ENCODE measurements at places on chromosomes 4 and X.

DNA sequence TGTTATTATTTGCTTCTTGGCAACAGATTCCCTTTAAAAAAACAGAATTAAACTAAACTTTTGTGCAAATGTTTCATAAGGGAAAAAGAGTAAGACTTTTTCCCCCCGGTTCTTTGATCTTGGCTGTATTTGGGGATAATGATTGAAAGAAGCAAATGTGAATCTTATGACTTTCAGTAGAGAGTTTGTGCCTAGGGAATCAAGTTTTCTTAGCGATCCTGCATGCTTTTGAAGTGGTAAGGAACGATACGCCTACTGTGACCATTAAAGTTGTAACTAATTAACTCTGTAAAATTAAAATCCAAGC is 9.0 kb downstream of the ATP10D start:
- DNase-seq = no peak

DNA sequence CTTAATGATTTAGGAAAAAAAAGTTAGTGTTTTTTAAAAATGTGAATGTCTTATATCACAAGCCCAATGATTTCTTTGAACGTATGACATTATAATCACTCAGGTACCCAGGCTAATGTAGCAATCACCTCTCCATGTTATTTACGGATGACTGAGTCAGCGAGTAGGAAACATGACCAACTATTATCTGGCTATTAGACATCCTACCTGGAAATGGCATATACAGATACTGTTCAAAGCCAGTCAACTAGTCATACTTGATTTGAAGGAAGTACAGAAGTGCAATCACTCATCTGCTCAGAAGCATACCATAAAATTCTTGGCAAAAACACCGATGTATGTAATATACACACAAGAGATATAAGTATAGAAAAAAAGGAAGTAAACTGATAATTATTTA is 732.5 kb downstream of the ARAP2 start:
- no peak for DNase-seq

GRCh38 chrX:78333521-78333920 is 6.1 kb upstream of the CYSLTR1 start:
- DNase-seq = no peak

DNA sequence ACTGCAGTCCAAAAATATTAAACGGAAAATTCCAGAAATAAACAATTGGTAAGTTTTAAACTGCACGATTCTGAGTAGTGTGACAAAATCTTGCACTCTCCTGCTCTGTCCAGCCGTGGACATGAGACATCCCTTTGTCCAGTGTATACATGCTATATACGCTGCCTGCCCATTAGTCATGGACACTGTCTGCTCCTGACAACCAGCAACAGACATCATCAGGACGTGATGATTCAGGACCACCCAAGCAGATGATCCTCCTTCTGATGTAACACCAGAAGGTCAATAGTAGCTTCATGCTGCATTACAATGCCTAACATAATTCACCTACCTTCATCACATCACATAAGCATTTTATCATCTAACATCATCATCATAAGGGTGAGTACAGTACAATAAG is 36.3 kb downstream of the ATRX start:
- no peak for DNase-seq

DNA sequence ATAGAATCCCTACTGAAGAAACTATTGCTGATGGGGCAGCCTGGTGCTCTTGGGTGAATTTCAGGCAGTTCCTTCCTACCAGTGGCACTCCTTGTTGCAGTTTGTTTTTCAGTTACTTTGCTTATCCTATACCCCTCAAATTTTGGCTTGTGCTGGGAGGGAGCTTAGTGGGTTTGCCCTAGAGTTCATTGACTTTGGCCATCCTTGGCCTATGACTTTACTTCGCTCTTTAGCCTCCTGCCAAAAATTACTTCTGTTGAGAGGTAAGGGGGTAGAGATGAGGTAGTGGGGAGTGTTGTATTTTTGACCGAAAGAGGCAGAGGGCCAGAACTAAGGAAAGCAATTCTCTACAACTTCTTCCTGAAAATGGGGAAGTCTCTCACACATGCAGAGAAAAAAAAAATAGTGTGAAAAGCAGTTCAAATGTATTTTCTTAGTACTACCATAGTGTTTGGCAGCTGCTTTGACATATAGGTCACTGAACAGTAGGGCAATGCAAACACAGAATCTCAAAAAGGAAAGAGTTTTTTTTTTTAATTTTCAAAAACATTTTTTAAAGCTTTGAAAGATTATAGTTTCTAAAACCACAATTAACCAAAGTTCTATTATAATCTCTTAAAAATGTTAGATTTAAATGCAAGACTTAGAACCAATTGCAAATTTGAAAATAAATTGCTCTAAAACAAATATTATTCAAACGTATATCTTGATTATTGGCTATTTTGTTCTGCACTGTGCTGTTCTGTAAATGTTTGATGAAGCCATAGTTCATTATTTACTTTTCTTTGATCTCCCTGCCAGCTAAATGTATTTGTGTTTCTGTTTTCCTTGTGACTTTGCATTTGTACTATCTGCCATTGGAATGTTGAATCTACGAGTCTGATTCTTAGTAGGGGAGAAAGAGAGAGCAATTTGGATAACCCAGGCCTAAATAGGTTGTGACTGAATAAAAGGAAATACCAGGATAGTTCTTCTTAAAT is 73.6 kb downstream of the DCK start:
- DNase-seq = no peak

DNA sequence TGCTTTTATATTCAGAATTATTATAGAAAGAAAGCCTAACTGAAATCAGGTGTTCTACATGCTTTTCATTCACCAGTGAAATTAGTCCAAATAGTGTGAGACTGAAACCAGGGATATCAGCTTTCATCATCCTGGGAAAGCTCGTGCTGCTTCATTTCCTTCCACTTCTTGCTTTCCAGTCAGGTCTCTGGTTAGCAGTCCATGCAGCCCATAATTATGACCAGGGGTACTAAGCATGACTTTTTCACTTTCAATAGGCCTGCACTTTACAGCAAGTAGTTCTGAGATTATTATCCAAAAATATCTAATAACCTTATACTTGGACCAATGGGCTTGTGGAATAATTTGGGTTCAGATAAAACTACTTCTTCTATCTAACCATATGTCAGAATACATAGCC is 673.2 kb upstream of the MAGEB2 start:
- no peak for DNase-seq

GRCh38 chr4:153010146-153010545 is 74.0 kb downstream of the FHDC1 start:
- DNase-seq = no peak

DNA sequence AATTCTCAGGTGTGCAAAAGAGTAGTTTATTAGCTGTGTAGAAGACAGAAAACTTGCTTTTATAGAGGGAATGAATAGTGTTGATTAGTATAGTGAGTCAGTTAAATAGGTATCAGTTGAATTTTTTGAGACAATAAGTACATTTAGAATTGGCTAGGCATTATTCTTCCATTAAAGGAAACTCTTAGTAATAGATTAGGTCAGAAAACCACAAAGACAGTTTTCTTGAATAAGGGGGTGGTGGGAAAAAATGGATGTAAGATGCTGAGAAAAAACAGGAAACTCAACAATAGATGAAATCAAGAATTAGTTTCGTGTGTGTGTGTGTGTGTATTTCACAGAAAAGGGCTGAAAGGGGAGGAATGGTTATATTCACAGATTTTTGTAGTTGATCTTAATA is 16.8 kb downstream of the CD38 start:
- DNase-seq = no peak

- DNase-seq = no peak
Observed at GRCh38 chr4:88616275-88617150, 24.2 kb downstream of the HERC3 start.

DNA sequence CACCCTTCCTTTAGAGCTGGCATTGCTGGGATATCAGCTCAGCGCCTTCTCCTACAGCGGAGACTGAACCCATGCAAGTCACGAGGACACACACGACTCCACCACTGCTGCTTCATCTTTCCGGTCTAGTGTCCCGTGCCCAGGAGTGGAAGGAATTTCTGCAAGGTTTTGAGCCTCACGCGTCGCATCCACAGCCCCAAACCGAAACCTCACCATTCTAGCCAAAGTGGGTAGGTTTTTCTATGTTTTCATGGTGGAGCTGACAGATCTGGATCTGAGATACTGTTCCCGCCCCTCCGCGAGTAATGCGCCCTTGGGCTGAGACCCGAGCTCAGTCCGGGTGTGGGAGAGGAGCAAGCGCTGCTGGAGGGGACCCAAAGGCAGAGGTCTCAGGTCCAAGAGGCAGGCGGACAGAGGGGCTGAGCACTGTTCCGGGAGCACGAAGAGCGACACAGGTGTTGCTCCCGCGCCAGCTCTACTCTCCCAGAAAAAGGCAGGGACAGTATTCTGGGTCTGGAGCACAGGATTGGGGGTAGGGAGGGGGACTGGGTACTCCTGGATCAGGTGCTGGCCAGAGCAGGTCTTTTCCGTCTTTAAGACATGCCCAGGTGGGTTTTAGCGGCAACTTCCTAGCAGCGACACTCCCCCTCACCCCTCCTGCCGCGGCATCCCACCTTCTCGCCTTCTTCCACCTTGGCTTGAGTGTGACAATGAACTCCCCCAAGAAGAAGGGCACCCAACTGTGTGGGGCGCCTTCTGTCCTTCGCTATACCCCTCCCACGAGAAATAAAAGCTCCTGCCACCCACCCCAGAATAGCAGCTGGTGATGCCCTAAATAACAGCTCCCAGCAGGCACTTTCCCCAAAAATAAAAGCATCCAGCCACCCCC is 1.8 kb downstream of the EPHA5 start:
- DNase-seq = no peak

- no peak for DNase-seq
Observed at GRCh38 chr4:42425146-42426065, 28.1 kb downstream of the SHISA3 start.

GRCh38 chrX:40282946-40283660 is 185.3 kb upstream of the BCOR start:
- no peak for DNase-seq

DNA sequence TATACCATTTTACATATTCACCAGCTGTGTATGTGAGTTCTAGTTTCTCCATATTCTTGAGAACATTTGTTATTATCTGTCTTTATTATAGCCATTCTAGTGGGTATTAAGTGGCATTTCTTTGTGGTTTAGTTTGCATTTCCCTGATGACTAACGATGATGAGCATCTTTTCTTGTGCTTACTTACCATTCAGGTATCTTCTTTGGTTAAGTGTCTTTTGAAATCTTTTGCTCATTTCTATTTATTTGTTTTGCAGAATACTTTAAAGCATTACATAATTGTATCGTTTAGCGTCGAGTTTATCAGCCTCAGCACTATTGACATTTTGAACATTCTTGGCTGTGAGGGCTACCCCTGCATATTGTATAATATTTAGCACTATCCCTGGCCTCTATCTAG is 85.4 kb downstream of the FRMPD4 start:
- DNase-seq = no peak

- no peak for DNase-seq
Observed at GRCh38 chrX:85375333-85375738, 4.1 kb downstream of the POF1B start.

GRCh38 chr4:119300101-119300978 is 21.6 kb downstream of the FABP2 start:
- DNase-seq = no peak

DNA sequence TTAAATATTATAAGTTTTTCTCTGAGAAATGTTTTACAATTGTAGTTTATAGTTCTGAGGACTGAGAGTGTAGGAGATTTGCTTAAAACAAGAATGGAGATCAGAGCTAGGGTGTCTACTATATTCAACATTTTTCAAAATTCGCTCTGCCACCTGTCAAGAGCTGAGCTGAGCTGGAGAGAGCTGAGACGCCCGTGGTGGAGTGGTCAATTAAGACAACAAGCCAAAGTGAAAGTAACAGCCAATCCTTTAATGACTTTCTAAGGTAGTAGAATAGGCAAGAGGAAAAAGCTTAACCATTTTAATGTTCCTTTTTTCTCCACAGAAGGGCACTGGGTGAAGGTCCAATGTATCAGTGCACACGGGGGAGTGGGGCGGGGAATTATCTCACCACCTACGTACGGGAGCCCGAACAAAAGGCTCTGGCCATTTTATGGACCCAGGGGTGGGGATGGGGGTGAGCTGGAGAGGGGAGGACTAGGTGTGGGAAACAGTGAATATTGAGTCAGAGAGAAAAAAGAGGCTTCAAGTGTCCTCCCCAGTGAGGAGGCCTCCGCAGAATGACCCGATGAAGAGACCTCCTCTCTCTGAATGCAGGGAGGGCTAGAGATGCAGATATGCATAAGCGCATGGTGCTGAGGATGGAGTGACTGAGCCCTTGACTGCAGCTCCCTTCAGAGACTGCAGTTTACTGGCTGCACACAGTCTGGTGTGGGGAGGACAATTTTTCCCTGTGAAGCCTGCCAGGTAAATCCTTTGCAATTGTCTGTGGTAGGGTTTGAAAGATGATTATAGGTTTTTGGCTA is 60.8 kb downstream of the SPCS3 start:
- no peak for DNase-seq

GRCh38 chr4:80295336-80295735 is 28.9 kb downstream of the FGF5 start:
- no peak for DNase-seq

- DNase-seq = no peak
Observed at GRCh38 chr4:3786196-3786869, 20.1 kb downstream of the ADRA2C start.

GRCh38 chr4:94352163-94352562 is 9.5 kb upstream of the HPGDS start:
- DNase-seq = no peak

DNA sequence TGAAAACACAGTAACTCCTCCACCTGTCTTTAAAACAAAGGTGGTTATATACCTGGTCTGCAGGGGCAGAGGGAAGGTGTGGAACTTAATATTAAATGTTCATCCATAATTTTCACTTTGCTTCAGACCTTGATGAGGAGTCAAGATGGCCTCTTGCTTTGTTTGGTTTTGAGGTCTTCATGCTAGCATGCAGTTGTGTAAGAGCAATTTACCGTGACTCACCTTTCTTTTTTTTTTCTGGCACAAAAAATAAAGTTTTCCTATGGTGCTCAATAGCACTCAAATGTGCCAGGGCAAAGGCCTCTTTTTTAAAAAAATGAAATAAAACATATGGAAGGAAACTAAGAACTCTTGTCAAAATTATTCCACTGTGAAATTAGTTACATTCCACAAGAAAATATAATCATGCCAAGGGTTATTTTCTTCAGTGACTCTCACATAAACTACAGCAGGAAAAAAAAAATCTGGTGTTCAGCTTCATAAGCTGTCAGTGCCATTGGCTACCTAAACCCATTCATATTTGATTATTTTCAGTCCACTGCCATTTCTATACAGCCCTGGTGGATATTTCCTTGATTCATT is 128.2 kb downstream of the SLC7A11 start:
- DNase-seq = no peak

DNA sequence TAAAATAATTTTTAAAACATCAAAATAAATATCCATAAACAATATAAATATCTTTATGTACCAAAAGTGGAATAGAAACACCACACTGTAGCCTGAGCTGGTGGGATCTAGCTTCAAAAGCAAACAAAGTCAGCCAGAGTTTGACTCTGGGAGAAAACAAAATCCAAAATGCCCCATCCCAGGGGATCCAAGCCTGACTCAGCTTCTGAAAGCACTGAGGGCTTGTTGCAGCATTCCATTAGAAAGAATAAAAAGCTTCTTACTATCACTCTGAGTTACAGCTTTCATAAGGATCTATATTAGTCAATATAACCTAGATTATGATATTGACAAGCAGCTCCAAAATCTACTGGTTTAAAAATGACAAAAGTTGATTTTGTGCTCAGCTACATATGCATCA is 149.7 kb upstream of the ANKRD50 start:
- DNase-seq = no peak

GRCh38 chr4:182022909-182023308 is 220.3 kb upstream of the TENM3 start:
- no peak for DNase-seq
